Thymus (tissue), 14 donors: ENCODE measurements at places on chromosomes 7 and 10.

GRCh38 chr10:50613726-50614443 is 9.9 kb downstream of the SGMS1 start:
- no peaks in the 10 kb centered on the region for H3K27me3 ChIP-seq
- peaks cover 4% of the 10 kb centered on the region for H3K4me1 ChIP-seq
- no peaks in the 10 kb centered on the region for H3K36me3 ChIP-seq
- H3K27ac ChIP-seq, result no peak overlapping the region

DNA sequence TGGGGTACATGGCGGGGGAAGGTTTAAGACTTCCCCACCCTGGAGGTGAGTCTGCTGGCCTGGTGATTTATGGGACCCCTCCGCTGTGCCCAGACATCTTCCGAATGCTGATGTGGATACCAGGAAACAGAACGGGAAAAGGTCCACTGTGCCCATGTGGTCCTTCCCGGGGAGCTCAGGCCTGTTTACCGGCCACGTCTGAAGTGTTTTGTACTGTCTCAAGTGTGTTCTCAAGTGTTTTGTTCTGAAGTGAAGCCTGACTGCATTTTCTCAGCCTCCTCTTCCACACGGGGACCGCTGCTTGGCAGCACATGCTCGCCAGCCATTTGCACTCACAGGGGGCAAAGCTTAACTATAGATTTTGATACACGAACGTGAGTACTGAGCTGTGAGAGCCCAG is 127.2 kb downstream of the TEX36 start:
- no peaks in the 10 kb centered on the region for H3K36me3 ChIP-seq
- no peak for DNase-seq
- H3K4me3 ChIP-seq, result no peak overlapping the region
- no peaks in the 10 kb centered on the region for H3K27me3 ChIP-seq
- H3K4me1 ChIP-seq, result no peaks in the 10 kb centered on the region
- H3K27ac ChIP-seq, result no peak overlapping the region

GRCh38 chr10:100968062-100968736 is 1.1 kb upstream of the SEMA4G start:
- no peak for DNase-seq
- peaks cover 3% of the 10 kb centered on the region for H3K27me3 ChIP-seq
- no peak overlapping the region for H3K4me3 ChIP-seq
- H3K4me1 ChIP-seq, result peaks cover 2% of the 10 kb centered on the region
- no peaks in the 10 kb centered on the region for H3K36me3 ChIP-seq

DNA sequence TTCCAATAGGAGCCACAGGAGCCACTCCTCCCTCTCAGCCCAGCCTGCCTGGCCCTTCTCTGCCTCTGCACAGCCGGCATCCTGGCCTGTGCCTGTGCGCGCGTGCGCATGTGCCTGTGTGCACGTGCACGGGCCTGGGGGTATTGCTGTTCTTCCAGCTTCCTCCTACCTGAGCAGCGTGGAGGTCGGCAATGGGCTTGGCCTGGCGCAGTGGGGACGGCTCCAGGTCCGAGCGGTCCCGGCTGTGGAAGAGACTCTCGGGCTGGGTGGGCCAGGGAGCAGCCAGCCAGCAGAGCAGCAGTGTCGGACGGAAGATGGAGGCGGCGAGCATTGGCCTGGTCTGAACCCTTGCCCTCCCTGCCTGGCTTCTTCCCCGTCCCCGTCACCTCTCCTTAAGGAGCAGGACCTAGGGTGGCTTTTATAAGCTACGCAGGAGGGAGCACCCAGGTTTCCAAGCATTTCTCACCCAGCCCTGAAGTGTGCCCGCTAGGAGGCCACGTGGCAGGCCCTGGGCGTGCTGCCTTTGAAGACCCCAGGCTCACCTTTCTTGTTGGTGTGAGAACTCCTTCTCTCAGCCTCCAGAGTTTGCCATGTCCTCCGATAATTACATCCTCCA is at the start of gene MMP21:
Gene MMP21 (minus strand): TSS at position 331 of the 616 bp plus-strand sequence. CDS start 0 bp downstream, at position 331.
- H3K4me3 ChIP-seq, result no peak within 1 kb of the TSS
- H3K27me3 ChIP-seq, result no peaks in the 10 kb centered on the region
- H3K27ac ChIP-seq, result no peak within 1 kb of the TSS
- no peak for DNase-seq
- no peaks in the 10 kb centered on the region for H3K4me1 ChIP-seq
- no peaks in the 10 kb centered on the region for H3K36me3 ChIP-seq

- H3K4me3 ChIP-seq, result no peak overlapping the region
- no peaks in the 10 kb centered on the region for H3K4me1 ChIP-seq
- H3K27me3 ChIP-seq, result no peaks in the 10 kb centered on the region
- H3K27ac ChIP-seq, result no peak overlapping the region
- DNase-seq, result no peak
These were observed 19.6 kb upstream of the ADD3 start for GRCh38 chr10:109988212-109988596.

- H3K27ac ChIP-seq, result no peak overlapping the region
- H3K4me1 ChIP-seq, result no peaks in the 10 kb centered on the region
- DNase-seq, result no peak
- H3K27me3 ChIP-seq, result no peaks in the 10 kb centered on the region
- no peak overlapping the region for H3K4me3 ChIP-seq
- H3K36me3 ChIP-seq, result no peaks in the 10 kb centered on the region
These were observed 77.6 kb upstream of the PPP1R3A start for GRCh38 chr7:113996405-113996804.

DNA sequence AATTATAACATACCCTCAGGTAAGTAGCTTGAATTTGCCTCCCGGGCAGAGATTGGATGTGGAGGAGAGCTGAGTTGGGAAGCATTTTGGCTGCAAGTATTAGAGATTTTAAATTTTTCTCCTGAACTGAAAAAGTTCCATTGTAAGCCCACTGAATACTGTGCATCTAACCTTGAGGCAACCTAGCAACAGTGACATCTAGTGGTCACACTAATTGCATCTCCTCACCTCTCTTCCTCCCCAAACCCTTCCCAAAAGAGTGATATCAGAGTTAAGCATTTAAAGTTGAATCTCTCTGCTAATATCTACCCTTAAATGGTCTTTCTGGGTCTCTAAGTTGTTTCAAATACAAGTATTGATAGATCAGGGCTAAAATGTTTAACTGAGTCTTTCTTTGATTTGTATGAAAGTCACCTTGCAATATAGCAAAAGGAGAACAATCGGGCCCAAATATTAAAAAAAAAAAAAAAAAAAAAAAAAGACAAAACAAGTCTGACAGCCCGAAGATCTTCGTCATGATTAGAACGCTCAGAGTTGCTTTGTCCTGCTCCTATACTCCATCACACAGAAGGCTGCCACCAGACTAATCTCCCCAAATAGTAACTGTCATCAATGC is 40.4 kb upstream of the DLX5 start:
- no peaks in the 10 kb centered on the region for H3K27me3 ChIP-seq
- DNase-seq, result peak; percentile 35
- no peaks in the 10 kb centered on the region for H3K36me3 ChIP-seq
- no peak overlapping the region for H3K27ac ChIP-seq
- no peak overlapping the region for H3K4me3 ChIP-seq

DNA sequence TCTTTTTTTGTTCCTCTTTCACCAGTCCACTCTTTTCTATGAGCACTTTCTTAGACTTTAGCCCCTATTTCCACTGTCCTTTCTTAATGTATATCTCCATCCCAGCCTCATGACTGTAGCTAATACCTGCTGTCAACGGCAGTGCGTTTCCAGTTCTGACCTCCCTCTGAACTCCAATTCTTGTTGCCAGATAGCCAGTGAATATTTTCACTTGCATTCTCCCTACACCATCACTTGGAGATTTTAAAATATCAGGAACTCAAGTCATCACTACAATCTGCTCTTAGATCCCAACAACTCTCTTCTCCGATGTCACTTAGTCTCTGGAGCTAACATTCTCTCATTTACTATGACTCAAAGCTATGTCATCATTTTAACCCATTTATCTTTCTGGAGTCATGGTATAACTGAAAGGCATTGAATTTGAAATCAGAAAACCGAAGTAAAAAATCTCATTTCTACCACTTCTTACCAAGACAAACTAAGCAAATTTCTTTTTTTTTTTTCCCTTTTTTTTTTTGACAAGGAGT is 5.1 kb upstream of the SLC16A12 start:
- no peak overlapping the region for H3K4me3 ChIP-seq
- no peak overlapping the region for H3K27ac ChIP-seq
- H3K36me3 ChIP-seq, result no peaks in the 10 kb centered on the region
- H3K4me1 ChIP-seq, result no peaks in the 10 kb centered on the region

GRCh38 chr7:45978010-45978681 is 57.1 kb upstream of the IGFBP3 start:
- no peak for DNase-seq
- H3K4me3 ChIP-seq, result no peak overlapping the region
- no peaks in the 10 kb centered on the region for H3K36me3 ChIP-seq
- no peak overlapping the region for H3K27ac ChIP-seq

- DNase-seq, result no peak
- H3K27me3 ChIP-seq, result no peaks in the 10 kb centered on the region
- no peaks in the 10 kb centered on the region for H3K4me1 ChIP-seq
- H3K27ac ChIP-seq, result no peak overlapping the region
- no peaks in the 10 kb centered on the region for H3K36me3 ChIP-seq
These were observed 39.8 kb upstream of the MSRB2 start for GRCh38 chr10:23055424-23056185.

GRCh38 chr7:94335586-94335985 is 59.1 kb upstream of the COL1A2 start:
- no peaks in the 10 kb centered on the region for H3K36me3 ChIP-seq
- no peaks in the 10 kb centered on the region for H3K27me3 ChIP-seq
- no peak for DNase-seq
- H3K4me3 ChIP-seq, result no peak overlapping the region

DNA sequence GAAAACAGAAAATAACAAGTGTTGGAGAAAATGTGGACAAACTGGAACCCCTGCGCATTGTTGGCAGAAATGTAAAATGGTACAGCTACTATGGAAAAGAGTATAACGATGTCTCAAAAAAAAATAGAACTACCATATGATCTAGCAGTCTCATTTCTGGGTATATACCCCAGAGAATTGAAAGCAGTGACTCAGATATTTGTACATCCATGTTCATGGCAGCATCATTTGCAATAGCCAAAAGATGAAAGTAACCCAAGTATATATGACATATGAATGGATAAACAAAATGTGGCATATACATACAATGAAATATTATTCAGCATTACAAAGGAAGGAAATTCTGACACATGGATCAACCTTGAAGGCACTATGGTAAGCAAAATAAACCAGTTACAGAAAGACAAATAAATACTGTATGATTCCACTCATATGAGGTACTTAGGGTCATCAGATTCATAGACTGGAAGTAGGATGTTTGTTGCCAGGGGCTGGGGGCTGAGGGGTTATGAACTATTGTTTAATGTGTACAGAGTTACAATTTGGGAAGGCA is 4.9 kb downstream of the NRCAM start:
- H3K4me3 ChIP-seq, result no peak overlapping the region
- DNase-seq, result no peak
- H3K36me3 ChIP-seq, result no peaks in the 10 kb centered on the region
- peaks cover 57% of the 10 kb centered on the region for H3K27me3 ChIP-seq

DNA sequence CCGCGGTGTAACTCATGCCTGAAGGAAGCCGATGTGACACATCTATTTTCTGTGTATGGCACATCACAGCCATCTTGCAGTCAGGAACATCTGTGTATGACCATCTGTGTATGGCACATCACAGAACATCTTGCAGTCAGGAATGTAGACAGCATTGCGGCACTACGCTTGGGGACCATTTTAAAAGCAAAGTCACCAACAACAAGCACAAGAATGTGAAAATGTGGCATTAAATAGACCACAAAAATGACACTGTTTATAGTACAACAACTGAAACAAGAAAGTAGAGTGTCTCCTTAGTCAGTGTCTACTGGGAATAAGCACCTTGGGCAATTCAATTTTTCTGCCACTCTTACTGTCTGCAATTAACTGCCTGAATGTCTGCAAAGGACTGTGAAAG is 124.4 kb downstream of the HGF start:
- DNase-seq, result no peak
- no peaks in the 10 kb centered on the region for H3K4me1 ChIP-seq
- no peaks in the 10 kb centered on the region for H3K36me3 ChIP-seq
- no peak overlapping the region for H3K27ac ChIP-seq
- H3K4me3 ChIP-seq, result no peak overlapping the region
- no peaks in the 10 kb centered on the region for H3K27me3 ChIP-seq

DNA sequence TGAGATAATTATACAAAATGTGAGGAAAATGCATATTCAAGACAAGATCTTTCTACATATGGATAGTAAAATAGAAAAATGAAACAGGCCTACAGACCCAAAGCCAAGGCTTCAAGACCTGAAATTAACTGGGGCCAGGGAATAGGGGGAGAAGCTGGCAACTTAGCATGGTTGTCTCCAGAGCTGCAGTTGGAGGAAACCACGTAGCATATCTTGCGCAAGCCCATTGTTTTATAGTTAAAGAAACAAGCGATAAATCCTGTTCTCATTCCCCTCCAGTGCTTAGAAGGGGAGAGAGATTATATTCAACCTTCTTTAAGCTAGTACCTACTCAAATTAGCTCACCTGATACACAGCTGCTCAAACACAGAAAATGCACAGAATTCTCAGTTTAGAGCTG is 197.1 kb downstream of the SORCS1 start:
- H3K27ac ChIP-seq, result no peak overlapping the region
- H3K36me3 ChIP-seq, result no peaks in the 10 kb centered on the region
- H3K27me3 ChIP-seq, result no peaks in the 10 kb centered on the region
- DNase-seq, result no peak

DNA sequence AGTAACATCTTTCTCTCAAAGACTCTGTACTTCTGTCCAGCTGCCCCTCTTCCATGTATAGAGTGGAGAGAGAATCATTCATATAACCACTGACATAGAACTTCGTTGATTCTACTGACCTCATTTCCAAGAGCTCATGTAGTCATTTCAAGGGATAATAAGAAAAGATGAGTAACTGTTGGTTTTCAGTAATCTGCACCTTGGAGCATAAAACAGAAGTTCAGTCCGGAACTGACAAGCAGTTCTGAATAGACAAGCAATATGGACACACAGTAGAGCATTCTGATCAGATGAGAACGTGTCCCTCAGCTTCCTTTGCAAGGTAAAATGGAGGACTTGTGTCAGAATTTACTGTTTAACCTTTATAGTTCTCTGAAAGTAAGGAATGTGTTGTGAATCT is 847.1 kb downstream of the REEP3 start:
- no peaks in the 10 kb centered on the region for H3K4me1 ChIP-seq
- H3K4me3 ChIP-seq, result no peak overlapping the region
- no peaks in the 10 kb centered on the region for H3K36me3 ChIP-seq
- no peak overlapping the region for H3K27ac ChIP-seq
- H3K27me3 ChIP-seq, result no peaks in the 10 kb centered on the region

DNA sequence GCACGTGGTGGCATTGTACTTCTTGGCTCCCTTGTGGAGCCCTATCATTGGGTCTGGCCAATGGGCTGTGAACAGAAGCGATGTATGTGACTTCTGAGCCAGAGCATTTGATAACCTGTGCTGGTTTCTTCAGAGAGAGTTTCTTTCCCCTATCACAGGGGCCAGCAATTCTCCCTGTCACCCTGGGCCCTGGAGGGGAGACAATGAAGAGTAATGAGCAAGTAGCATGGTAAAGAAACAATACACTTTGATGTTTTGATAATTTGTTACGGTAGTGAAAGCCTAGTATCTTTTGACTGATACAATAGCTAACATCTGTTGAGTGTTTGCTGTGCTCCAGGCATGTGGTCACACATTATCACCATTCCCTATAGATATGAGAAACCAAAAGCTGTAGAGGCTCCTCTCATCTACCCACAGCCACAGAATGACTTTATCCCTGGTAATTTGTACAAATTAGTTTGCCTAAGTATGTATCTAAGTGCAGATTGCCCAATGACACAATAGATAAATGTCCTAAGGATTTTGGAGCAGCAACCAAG is 113.4 kb upstream of the SVIL start:
- H3K27ac ChIP-seq, result no peak overlapping the region
- DNase-seq, result no peak
- H3K4me3 ChIP-seq, result no peak overlapping the region
- H3K36me3 ChIP-seq, result no peaks in the 10 kb centered on the region
- peaks cover 5% of the 10 kb centered on the region for H3K4me1 ChIP-seq

- no peaks in the 10 kb centered on the region for H3K4me1 ChIP-seq
- no peaks in the 10 kb centered on the region for H3K27me3 ChIP-seq
- no peak overlapping the region for H3K4me3 ChIP-seq
- no peaks in the 10 kb centered on the region for H3K36me3 ChIP-seq
- H3K27ac ChIP-seq, result no peak overlapping the region
- no peak for DNase-seq
These were observed 227.7 kb downstream of the FANK1 start for GRCh38 chr10:126124046-126124445.
